ENCODE measurements at places on chromosomes 7 and 10.

DNA sequence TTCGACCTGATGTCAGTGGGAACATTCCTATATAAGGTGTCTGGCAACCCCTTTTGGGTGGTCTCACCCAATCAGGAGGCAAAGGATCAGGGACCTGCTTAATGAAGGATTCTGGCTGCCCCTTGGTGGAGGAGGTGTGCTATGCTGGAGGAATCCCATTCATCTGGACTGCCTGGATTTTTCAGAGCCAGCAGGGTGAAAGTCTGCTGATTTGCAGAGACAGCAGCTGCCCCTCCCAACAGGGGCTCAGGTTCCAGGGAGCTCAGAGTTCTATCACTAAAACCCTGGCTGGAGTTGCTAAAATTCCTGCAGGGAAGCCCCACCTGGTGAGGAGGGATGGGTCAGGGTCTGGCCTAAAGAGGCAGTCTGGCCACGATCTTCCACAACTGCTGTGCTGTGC, 398.5 kb upstream of the CNTNAP2 start:
- DNase-seq: no peak

DNA sequence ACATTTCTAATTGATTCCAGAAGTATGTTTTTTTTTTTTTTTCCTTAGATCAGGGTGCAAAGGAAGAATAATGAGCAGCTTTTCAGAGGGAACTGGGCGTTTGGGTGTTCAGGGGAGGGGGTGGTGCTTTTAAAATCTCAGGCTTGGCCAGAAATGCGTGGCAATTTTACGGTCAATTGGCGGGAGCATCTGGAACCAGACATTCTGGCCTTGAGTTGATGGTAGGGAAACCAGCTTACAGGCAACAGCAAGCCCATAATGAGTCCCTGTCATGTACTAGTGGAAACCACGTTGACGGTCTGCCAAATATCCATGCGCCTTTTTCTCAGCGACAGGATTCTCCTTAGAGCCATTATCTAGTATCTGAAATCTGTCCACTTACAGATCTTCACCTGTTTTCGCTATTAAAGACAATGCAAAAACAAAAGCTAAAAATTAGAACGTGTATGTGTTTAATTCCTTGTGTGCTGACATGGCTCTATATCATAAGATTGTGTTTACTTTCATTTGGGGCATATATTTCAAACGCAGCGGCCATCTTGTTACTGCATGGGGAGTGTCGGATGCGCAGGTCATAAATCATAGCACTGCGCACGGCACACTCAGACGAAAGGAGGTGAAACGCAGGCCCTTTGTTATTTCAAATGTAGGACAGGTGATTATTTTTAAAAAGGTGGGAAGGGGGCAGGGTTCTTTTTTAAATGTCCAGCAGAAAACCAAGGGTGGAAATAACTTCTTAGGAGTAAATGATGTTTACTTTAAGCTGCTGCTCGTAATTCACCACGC, 209.2 kb downstream of the AGMO start:
- no peak for DNase-seq

DNA sequence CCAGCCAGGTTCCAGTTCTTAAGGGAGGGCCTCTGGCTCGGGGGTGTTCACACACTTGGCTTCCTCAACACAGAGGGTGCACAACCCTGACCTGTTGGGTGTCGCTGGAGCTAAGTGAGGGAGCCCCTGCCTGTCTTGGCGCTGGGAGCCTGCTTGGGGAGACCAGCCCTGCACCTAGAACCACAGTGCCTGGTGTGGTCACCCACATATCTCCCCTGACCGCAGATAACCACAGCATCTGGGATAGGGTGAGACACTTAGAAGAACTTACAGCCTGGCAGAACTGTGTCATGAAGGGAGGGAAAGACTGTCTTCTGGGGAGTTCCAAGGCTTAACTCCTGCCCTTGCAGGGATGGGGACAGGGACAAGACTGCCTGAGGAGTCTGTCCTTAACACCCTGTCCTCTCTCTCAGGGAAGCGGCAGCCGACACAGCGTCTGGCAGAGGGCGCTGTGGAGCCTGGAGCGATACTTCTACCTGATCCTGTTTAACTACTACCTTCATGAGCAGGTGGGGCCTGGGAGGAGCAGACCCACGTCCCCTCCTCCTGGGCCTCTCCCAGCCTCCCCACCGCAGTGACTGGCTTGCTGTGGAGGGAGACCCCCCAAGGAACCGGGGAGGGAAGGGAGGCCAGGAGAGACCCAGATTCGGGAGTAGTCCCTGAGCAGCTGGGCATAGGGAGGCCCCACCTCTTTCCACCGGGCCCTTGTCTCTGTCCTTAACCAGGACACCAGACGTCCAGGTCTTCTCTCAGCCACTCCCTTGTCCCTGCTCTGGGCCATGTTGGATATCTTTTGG, 59.0 kb downstream of the PALD1 start:
- DNase-seq: no peak

GRCh38 chr7:155570991-155571390, 24.6 kb upstream of the CNPY1 start:
- DNase-seq: no peak

- no peak for DNase-seq
These were observed 89.5 kb downstream of the ALOX5 start for GRCh38 chr10:45463244-45464116.

DNA sequence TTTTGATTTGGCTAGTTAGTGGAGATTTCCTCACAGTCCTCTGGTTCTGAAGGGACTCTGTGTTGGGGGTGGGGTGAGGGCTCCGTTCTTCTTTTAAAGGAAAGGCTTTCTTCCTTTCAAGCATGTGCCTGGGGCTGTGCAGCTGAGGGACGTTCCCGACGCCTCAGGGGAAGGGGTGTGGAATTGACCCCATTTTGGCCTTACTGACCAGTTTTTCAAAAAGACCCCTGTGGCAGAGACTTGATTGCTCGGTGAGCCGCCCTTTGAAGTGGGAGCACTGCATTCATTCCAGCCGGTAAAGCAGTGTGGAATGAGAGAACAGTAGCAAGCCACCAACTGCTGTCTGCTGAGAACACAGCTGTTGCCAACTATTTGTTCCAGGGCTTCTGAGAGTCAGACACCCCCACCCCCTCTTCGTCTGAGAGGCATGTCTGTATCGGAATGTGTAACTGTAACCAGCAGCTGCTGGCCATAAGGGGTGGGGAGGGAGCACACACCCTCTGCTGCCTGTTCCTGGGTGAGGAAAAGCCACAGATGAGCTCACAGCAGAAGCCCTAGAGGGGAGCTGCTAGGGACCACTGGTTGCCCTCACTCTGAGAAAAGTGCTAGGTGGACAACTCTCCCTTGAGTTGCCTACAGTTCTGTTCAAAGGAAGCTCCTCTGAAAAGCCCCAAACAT, 33.2 kb downstream of the WBP1L start:
- no peak for DNase-seq

GRCh38 chr7:100887516-100888290, 1.8 kb downstream of the UFSP1 start:
- DNase-seq: no peak

- DNase-seq: no peak
These were observed 579.0 kb downstream of the PHTF2 start for GRCh38 chr7:78377532-78377931.

GRCh38 chr7:124201768-124202349, 169.0 kb upstream of the TMEM229A start:
- DNase-seq: no peak

DNA sequence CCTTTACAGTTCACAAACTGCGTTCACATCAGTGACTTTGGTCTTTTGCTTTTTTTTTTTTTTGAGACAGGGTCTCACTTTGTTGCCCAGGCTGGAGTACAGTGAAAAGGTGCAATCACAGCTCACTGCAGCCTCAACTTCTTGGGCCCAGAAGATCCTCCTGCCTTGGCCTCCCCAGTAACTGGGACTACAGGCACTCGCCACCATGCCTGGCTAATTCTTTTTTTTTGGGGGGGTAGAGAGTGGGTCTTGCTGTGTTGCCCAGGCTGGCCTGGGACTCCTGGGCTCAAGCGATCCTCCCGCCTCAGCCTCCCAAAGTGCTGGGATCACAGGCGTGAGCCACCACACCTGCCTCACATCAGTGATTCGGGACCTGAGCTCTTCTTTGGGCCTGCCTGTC, 35.7 kb upstream of the UNCX start:
- no peak for DNase-seq

GRCh38 chr10:60800918-60801317, 22.6 kb downstream of the CDK1 start:
- DNase-seq: no peak

- no peak for DNase-seq
These were observed 17.8 kb downstream of the LYZL1 start for GRCh38 chr10:29306688-29307087.

- no peak for DNase-seq
These were observed 320.5 kb downstream of the PHF14 start for GRCh38 chr7:11294218-11294617.

- no peak for DNase-seq
These were observed 45.9 kb downstream of the HIPK2 start for GRCh38 chr7:139731802-139732470.

DNA sequence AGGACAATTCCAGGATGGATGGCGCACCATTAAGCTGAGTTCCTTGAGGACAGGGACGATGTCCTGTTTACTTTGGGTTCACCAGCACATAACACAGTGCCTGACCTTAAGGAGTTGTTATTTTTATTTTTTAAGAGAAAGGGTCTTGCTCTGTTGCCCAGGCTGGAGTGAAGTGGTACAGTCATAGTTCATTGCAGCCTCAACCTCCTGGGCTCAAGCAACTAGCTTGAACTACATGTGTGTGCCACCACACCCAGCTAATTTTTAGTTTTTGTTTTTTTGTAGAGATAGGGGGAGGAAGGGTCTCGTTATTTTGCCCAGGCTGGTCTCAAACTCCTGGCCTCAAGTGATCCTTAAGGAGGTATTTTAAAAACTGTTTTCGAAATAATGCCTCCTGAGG, 1.7 kb upstream of the CALU start:
- DNase-seq: no peak

DNA sequence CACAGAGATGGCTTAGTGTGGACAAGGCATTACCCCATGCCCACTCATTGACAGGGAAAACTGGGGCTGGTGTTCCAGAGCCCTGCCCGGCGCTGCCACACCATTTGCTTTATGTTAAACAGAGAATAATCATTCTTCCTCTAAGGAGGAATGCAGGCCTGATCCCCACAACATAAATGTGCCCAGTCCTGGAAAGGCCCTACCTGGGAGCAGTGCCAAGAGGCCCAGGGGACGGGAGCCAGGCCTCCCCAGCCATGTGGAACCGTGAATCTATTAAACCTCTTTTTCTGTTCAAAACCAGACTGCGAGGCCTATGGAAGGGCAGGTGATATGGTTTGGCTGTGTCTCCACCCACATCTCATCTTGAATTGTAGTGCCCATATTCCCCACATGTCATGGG, 264.1 kb downstream of the GRID1 start:
- no peak for DNase-seq

DNA sequence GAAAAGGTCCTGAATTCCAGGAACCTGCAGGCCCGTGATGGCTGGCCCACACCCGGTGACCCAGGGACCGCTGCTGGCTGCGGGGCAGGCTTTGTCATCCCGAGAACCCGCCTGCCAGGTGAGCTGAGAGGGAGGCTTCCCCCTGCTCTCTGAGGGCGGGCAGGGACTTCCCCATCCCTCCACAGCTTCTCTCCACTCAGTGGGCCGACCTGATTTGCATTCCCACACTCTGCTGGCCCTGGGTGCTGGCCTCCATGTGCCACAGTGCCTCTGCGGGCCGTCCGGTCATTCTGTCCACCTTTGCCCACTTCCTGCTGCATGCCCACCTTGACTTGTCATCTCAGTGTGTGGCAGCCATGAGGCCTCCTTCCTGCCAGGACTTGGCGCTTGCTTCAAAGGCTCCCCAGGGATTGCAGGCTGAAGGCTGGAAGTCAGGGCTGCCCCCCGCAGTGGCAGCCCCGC, 35.3 kb downstream of the PALD1 start:
- DNase-seq: no peak

DNA sequence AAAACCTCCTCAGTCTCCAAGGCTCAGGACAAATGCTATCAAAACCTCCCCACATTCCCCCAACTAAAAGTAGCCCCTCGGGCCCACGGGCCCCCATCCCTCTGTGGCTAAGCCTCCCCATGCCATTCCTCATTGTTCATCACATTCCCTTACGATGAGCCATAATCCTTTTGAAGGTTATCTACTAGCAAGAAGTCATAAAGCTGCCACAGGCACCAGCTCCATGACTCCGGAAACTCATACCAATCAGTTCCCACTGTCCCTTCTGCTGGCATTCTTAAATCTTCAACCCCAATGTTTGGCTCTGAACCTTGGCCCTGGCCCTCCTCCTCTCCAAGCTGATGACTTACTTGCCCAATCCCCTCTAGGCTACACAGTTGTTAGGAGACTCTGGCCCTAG, 19.4 kb upstream of the TM9SF3 start:
- no peak for DNase-seq

DNA sequence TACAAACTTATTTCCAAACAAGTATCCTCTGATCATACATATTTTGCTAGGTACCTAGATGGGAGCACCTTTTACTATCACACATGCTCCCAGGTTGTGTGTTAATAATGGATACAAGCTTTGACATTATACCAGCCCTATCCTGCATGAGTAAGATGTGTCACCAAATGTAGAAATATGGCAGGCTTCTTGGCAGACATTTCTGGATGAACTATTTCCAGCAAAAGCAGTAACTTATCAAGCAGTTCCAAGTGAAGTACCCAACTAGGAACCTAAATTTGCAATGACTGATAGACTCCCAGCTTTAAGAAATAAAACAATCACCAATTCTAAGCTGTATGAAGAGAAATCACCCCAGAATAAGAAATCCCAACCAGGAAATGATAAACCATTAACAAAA, 103.7 kb upstream of the TMEM72 start:
- DNase-seq: no peak

DNA sequence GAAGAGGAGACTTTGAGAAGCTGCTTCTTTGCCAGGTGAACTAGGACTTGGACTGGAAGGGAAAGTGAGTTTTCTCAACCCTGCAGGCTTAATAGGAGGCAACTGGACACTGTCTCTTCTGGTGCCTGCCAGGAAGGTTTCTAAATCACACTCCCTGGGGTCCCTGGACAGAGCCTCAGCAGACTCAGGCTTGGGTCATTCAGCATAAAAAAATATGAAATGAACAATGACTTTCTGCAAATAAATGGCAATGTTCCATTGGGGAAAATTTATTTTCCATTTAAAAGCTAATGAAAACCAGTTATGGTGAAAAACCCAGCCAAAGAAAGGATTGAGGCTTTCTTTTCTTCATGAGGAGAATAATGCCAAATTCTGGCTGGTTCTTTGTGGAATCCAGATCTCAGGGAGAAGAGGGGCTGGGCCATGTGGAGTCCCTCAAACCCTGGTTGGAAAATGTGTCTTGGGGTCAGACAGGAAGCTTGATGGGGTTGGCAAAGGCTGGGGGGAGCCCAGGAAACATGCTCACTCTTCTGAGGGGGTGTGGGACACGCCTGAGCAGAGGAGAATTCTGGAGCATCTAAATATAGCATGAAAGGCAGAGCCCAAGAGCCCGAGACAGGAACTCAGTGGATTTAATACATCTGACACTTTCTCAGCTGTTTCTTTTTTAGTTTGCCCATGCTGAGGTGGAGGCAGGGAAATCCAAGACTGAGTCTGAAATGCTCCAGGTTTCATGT, 65.2 kb upstream of the EMX2 start:
- no peak for DNase-seq

- DNase-seq: no peak
These were observed 657.8 kb downstream of the SORCS1 start for GRCh38 chr10:106506526-106507283.

GRCh38 chr7:157877298-157878090, 540.7 kb downstream of the DNAJB6 start:
- DNase-seq: no peak
